ENCODE measurements at places on chromosomes 7 and 10.

DNA sequence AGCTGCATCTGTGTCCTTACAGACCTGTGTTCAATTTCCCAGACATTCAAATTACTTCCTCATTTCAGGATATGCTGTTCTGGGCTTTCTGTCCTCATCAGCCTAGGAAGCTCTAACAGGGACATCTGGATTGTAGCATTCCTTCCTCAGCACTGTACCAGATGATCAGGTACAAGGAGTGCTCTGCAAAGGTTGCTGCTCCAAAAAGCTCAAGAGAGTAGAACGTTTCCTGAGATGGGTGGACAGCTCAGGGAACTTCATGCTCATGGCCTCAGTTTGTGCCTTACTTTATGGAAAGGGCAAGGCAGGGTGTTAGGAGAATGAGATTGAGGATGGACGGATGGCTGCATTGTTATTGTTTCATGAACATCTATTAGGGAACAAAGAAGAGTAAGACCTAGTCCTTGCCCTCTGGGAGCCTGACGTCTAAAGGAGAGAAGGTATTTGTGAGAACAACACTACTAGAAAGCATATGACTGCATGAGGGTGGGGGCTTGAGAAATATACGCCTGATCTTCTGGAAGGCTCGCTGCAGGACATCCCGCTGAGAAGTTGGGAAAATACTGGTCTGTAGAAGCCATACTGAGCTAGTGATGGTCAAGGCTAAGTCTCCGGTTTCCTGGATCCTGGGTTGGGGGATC, 10.5 kb upstream of the ZNF212 start:
- peak; percentile 37 for DNase-seq

DNA sequence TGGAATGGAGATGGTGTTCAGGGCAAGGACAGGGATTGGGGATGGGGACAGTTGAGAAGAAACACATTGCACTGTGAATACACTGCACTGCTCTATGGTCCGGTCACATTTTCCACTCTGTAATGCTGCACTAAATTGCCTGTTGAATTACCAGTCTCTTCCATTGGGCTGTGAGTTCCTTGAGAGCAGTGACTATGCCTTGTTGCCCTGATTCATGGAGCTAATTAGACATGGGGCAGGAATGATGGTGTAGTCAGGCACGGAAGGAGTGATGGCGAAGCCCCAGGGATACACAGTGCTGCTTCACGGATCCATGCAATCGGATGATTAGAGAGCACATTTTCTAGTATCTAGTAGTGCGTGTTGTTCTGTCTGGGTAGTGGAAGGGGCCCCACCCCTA, 25.4 kb upstream of the GPAM start:
- no peak for DNase-seq

DNA sequence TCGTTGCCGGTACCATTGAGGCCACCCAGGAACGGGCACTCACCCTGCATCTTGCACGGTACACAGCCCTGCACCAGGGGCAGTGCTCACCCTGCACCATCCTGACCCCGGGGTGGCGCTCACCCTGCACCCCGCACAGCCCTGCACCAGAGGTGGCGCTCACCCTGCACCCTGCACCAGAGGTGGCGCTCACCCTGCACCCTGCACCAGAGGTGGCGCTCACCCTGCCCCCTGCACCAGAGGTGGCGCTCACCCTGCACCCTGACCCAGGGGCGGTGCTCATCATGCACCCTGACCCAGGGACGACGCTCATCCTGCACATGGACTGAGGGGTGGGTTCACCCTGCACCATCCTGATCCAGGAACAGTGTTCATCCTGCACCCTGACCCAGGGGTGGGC, 6.4 kb downstream of the TUBGCP2 start:
- no peak for DNase-seq

GRCh38 chr10:6643962-6644361, 63.9 kb upstream of the PRKCQ start:
- no peak for DNase-seq

DNA sequence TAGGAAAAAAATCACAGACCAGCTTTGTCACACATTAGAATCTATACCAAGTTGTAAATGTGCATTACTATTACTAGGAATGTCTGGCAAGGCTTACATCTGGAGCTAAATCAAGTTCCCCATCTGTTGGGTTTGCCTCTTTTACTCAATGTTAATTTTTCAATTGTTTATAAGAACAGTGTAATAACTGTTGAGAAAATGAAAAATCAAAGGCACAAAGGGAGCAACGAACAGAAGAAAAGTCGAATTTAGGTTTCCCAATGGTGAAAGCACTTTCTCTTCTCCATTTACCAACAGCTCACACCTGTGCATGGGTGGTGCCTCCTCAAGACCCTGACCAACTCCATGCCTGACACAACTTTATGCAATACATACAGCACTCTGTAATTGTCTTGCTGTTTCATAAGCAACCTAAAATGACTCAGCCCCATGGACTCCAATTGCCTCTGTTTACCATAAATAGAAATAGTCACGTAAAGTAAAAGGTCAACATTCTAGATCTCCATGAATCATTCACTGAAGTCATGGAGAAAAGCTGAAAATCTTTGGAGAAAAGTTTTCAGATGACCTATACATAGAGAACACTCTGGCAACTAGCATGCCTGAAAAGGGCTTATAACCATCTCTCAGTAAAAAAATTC, 95.5 kb upstream of the KCNIP2 start:
- peak; percentile 14 for DNase-seq

- DNase-seq = no peak
These were observed 193.8 kb upstream of the WDR11 start for GRCh38 chr10:120657371-120657770.

DNA sequence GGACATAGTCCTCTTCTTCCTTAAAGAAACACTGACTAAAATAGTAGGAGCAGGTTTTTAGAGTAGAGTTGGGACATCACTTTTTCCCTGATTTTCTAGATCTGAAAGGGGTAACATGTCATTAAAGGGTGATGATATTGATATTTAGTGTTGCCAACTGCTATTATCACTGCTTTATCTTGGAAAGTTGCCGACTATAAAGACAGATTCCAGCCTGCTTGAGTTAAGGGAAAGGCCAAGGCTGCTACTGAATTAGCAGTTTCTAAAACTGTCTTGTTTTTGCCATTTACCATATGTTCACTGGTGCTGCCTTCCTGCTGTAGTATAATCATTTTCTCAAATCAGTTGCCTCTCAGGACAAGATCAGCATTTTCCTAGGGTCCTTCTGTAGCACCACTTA, 29.7 kb downstream of the AP3M1 start:
- no peak for DNase-seq

GRCh38 chr10:97898429-97898828, 48.8 kb downstream of the GOLGA7B start:
- DNase-seq = no peak

- no peak for DNase-seq
These were observed 305.8 kb downstream of the MDFIC start for GRCh38 chr7:115227473-115228235.

- DNase-seq = no peak
These were observed 168.1 kb downstream of the KLF6 start for GRCh38 chr10:3616880-3617279.

DNA sequence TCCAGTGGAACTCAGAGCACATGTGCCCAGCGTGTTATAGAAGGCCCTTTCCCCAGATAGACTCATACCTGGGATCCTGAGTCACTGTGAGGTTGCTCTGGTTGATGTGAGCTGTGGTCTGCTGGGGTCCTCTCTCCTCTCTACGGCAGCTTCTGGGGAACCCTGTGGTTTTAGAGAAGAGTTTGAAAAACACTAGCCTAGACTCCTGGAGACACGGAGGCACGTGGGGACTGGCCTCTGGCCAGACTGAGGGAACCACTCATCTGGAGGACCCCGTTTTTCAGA, 10.3 kb downstream of the ZNF775 start:
- DNase-seq = no peak

GRCh38 chr10:7819121-7819460, 786 bp downstream of the TAF3 start:
- DNase-seq = peak; percentile 61

DNA sequence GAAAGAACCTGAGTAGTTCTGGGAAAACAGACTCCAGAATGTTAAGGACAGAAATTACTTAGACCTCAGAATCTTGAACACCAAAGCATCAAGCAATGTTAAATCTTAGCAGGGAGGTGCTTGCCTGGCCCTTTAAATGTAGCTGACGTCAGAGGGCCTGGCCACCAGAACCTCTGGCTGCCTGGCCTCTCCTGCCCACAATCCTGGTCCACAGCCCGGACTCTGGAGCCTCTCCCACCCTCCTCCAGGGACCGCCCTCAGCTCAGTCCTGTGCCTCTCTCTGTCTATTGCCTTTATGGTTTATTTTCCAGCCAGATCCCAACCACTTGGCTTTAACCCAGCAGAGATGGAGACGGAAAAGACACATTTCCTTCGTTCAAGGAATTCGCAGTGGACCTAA, 42.2 kb upstream of the EGR2 start:
- no peak for DNase-seq

- no peak for DNase-seq
These were observed 133.7 kb upstream of the TNS3 start for GRCh38 chr7:47715631-47716068.

DNA sequence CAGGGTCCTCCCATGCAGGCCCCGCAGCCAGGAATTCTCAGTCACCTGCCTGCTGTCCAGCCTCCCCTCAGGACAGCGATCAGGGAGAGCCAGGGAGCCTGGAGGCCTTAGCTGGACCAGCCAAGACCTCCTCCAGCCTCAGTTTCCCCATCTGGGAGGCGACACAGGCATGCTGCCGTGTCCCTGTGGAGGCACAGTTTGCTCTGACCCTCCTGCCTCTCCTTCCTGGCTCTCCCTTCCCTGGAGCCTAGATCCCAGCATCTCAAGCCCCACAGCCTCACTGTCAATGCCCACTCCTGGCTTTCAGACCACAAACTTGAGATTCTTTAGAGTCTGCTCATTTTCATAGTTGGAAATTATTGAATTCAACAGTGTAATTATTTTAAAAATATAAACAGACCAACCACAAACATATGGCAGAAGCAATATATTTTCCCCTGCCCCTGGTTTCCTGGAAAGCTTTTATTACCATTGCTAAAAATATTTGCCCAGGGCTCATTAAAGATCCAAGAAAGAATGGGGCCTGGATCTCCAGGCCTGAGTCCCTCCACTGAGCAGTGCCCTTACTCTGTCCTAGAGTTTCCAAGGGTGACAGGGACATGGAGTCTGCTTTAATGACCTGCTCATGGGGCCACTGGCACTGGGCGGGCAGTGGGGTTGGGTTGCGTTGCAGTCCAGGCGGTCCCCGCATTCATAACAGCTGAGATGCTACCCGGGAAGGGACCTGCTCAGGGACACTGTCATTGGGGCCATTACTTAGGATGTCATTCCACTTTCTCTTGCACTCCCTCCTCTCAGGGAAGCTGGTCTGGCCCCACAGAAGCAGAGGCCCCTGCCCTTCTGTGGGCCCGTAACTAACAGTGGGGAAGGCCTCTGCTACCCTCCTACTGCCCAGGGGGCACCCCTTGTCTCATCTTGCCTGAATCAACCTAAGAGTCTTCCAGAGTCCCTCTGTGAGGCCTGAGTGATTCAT, 81.6 kb upstream of the CHST15 start:
- no peak for DNase-seq

GRCh38 chr7:102425639-102426267, 7.6 kb upstream of the ORAI2 start:
- no peak for DNase-seq

DNA sequence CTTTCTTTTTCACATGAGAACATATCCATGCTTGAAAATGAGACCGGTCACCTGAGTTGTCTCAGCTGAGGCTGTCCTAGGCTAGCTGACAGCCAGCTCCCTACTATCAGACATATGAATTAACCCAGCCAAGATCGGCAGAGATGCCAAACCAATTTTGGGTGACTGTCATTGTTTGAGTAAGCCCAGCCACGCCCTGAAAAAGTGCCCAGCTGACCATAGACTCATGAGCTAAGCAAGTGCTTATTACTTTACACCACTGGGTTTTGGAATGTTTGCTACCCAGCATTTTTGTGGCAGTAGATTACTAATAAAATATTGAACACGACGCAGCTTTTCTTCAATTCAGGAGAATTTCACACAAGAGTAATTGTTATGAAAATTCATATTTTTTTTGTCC, 265.2 kb upstream of the LYZL1 start:
- no peak for DNase-seq

- DNase-seq = no peak
These were observed 36.9 kb upstream of the WAC start for GRCh38 chr10:28496017-28496416.
